ENCODE measurements at places on chromosomes 11 and 22.
A peak's percentile ranks its signal among the peaks of the same experiment; 100 is the strongest.

DNA sequence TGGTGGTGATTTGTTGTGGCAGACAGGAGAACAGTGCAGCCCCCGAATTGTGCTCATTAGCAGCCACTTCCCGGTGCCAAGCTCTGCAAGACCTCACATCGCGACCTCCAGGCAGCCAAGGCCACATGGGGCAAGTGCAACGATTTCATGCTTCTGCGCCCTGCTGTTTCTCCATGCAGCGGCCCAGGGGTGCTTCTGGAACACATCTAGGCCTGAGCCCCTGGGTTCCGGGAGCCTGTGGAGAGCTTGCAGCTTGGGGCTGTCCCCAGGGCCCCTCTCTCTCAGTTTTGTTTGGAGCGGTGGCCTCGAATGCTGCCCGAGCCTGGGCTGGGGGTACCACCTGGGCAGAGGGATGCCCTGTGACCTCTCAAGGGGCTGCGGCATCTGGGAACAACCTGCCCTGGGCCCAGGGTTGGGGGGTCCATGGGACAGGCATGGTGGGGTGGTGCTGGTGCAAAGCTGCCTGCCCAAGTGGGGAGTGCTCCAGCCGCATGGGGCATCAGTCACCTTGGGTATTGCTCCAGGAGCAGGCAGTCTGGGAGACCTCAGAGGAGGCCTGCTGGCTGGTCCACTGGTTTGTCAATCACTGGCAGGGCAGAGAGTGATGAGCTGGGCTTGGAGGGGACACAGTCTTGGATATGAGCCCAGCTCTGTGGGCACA lies 51.9 kb downstream of the TPCN2 start:
- no peak for DNase-seq

- no peak for DNase-seq
Measured at GRCh38 chr11:69374946-69375310, 81.0 kb downstream of the MYEOV start.

GRCh38 chr22:38187413-38188212 lies 6.0 kb upstream of the PLA2G6 start:
- no peak for DNase-seq

DNA sequence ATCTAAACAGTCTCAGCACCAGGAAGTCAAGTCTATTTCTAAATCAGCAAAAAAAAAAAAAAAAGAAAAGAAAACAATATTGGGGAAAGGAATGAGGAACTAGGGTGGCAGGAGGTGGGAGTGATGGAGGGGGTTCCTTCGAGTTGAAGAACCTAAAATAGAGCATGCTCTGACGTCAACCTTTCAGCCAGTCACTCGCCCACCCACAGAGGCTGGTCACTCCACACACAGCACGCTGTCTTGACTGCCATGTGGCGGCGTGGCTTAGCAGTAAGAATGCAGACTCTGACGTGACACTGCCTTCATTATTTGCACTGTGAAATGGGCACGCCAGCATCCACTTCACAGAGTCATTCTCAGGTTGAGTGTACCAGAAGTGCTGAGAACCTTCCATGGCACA lies 48.3 kb downstream of the LARGE1 start:
- no peak for DNase-seq

GRCh38 chr11:46277313-46277621 lies 195 bp upstream of the CREB3L1 start:
- no peak for DNase-seq

DNA sequence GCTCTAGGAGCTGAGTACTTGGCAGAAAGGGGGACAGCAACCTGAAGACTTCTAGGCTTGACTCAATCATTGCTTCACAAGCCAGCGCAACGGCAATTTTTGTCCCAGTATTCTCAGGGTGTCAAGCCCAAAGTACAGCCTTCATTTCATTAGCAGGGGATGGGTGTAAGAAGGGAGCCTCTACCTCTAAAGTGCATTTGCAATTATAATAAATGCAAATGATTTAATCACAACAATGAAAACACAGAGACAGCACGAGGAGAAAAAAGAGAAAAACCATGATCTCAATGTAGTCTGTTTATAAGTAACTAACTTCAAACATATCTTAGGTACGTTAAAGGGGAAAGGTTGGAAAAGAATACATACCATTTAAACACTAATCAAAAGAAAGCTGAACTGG lies 34.7 kb downstream of the ZBTB44 start:
- DNase-seq = no peak

DNA sequence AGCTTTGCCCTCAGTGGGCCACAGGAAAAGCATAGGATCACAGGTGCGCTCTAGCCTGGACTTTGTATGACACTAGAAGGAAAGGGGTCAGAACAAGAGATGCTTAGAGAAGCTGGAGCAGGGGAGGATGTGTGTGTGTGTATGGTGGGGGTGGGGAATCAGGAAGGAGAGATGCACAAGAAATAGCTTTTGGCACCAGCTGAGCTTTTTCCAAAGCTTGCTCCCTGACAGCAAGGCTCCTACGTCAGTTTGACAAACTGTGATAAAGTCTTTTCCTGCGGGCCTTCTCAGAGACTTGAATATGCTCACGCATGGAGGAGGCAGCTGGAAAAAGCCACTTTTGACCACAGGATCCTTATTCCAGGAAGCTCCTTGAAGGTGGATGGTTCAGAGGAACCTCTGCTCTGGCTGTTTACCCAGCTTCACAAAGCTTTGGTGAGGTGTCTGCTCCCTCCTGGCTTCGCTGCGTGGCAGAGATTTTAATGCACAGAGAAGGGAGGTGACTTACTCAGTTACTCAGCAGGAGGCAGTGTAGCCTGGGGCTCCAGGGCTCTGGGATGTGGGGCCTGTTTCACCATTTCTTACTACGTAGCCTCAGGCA lies 3.9 kb downstream of the CDC42EP1 start:
- DNase-seq = no peak

GRCh38 chr11:71341596-71341995 lies 89.2 kb upstream of the SHANK2 start:
- DNase-seq = peak; percentile 40

- DNase-seq = peak; percentile 38
Measured at GRCh38 chr11:117195761-117196160, 3.4 kb upstream of the TAGLN start.

DNA sequence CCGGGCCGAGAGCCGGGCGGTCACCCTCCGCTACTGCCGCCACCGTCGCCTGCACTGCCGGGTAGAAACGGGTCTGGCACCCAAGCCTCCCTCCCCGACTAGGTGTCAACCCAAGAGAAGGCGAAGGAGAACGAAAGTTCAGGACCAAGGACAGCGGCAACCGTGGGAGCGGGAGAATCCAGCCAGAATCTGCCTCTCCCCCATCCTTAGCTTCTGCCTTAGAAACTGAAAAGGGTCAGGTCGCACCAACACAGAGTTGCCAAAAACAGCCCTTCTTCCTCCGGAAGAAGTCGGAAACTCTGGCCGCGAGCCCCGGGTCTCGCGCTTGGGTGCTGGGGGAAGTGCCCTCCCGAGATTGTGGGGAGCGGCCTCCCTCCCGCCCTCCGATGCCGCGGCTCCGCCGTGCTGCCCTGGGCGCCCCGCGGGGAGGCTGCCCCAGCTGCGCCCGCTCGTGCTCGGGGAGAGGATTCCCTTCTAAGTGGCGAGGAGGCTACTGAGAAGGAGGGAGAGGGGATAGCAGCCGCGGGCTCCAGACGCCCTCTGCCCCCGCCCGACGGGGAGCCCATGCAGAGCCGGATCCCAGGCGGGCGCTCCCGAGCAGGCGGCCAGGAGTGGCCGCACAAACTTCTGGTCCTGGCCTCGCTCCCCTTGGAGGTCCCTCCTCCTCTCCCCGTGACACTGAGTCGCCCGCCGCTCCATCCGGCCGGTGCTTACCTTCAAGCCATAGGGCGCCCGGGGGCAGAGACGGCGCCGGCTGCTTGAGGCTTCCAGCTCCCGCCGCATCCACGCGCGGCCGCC lies 637 bp downstream of the DRD2 start:
- peak; percentile 70 for DNase-seq

DNA sequence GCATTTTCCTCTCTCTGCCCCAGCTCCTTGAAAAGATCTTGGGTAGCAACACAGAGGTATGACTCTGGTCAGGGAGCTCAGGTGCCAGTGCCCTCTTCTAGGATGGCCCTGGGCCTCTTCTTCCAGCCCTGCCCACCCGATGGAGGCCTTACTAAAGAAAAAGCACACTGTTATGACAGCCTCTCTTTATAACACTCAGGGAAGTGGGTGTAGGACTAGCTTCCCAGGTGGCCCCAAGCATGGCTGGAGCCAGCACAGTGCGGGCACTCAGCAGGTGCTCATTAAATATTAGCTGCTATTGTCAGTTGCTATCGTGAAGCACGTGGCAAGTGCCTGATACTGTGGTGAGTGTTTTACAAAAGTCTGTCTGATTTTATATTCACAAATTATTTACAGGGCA lies 127.2 kb upstream of the B3GAT1 start:
- DNase-seq = no peak

GRCh38 chr11:59206635-59207034 lies 6.1 kb downstream of the MPEG1 start:
- DNase-seq = no peak

DNA sequence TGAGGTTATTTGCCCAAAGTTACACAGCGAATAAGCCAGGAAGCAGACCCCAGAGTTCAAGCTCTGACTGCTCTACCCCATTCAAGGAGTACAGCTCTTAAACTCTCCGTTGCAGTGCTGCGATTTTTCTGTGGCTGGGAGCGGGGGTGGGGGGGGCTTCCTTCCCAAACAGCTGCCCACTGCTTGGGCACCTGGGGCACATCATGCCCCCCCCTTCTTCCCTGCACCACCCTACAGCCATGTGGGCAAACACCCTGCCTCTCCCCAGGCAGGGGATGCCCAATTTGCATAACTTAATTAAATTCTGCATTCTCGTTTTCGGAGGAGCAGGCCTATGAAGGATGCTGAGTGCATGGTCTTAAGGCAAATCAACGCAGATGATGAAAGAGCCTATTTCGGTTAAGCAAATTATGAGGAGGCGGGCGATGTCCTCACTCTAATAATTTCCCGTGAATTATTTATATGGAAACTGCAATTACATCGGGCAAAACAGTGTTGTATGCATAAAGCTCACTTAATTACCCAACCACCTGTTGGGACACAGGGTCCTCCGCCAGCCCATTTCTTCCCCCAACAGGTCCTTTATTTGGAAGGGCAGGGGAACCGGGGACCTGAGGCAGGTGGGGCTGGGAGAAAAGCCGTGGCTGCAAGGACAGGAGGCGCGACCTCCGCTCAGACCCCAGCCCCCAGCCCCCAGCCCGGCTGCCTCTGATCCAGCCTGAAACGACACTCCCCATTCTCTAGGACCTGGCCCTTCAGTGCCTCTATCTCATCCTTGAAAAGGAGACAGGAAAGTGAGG lies 610.5 kb downstream of the BUD13 start:
- no peak for DNase-seq

- DNase-seq = no peak
Measured at GRCh38 chr11:120121914-120122473, 15.9 kb downstream of the TRIM29 start.

DNA sequence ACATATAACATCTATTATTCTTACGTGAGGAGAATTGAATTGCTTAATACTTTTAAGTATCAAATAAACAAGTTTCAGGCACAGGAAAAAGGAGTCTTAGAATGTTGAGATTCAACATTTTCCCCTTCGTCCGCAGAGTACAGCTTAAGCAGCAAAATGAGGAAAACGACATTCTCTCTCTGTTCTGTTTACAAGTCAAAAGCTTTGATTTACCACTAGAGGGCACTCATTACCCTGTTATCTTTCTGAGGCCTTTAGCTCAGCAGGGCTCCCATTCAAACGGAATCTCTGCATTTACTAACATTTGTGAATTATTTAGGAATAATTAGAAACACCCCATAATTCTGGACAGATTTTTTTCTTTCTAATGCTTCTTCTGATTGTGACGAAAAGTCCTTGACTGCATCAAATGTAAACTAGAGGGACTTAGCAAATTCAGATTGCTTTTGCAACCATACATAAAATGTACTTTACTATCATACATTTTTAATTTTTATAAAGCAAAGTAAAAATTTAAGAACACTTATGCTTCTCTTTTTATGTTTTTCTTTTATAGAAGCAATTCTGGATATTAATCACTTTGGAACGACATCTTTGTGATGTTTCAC lies 75.0 kb downstream of the JRKL start:
- DNase-seq = no peak

DNA sequence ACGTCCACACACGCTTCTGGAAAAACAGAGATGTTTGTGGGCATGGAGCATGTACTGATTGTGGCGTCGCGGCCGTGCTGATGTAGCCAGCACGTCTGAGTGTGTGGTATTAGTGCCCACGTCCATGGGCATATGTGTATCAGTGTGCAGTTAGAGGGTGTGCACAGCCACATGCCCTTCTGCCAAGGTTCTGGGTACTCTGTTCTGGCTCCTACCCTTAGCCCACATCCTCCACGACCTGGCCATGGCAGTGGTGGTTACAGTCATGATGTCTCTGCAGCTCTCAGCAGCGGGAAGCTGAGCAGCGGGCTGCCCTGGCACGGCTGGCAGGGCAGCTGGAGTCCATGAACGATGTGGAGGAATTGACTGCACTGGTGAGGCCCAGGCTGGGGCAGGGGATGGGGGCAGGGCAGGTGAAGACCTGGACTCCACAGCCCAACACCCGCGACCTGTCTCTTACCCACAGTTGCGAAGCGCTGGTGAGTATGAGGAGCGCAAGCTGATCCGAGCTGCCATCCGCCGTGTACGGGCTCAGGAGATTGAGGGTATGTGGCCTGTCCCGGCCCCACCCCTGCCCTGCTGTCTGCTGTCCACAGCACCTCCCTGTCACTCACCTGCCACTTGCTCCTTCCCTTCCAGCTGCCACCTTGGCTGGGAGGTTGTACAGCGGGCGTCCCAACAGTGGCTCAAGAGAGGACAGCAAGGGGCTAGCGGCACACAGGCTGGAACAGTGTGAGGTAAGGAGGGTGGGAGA lies 7.3 kb downstream of the SMTN start:
- no peak for DNase-seq

DNA sequence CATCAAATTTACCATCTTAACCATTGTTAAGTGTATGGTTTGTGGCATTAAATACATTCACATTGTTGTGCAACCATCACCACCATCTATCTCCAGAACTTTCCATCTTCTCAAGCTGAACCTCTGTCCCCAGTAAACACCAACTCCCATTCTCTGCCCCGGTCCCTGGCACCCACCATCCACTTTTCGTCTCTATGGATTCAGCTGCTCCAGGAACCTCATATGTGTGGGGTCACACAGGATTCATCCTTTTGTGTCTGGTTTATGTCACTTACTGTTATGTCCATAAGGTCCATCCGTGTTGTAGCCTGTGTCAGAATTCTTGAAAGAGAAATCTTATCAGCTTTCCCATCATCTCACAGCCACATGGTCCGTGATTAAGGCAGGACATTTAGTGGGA lies 16.3 kb downstream of the TSPAN32 start:
- no peak for DNase-seq

DNA sequence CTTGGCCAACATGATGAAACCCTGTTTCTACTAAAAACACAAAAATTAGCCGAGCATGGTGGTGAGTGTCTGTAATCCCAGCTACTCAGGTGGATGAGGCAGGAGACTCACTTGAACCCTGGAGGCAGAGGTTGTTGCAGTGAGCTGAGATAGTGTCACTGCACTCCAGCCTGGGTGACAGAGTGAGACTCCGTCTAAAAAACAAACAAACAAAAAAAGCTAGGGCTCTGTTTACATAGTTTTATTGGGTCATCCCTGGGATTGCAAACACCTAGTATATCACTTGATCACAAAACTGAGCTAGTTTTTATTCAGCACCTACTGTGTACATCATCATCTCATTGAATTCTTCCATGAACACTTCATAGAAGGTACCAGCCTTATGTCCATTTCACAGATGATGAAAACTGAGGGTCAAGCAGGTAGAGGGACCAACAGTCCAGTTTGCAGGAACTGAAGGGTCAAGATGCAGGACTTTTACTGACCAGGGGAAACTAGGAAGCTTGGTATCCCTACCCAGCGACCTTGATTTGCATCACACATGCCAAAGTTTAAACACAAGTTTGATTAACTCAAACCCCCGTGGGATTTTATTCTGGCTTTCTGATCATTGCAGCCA lies 9.2 kb upstream of the MRTFA start:
- DNase-seq = no peak

Data from psoas muscle (tissue), 8 donors.